Mesendoderm (in vitro differentiated cells): ENCODE measurements at places on chromosomes 3 and 15.

GRCh38 chr3:137789236-137789635 lies 25.1 kb downstream of the SOX14 start:
- H3K27me3 ChIP-seq: no peaks in the 10 kb centered on the region
- H3K4me3 ChIP-seq: no peak overlapping the region
- H3K36me3 ChIP-seq: no peaks in the 10 kb centered on the region
- H3K4me1 ChIP-seq: no peaks in the 10 kb centered on the region

DNA sequence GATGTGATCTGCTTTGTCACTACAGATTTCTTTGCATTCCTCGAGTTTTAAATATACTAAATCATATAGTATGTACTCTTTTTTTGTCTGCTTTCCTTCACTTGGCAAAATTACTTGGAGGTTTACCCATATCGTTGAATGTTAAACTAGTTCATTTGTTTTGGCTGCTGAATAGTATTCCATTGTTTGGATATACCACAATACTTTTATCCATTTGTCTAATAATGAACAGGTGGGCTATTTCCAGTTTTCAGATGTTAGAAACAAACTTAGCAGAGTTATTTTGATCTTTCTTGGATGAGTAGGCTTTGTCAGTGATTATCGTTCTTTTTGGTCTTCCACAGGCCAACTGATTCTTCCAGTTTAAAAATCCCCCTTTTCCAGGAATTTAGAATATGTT lies 154.0 kb upstream of the TGFBR2 start:
- no peaks in the 10 kb centered on the region for H3K36me3 ChIP-seq
- no peaks in the 10 kb centered on the region for H3K4me1 ChIP-seq
- H3K27me3 ChIP-seq: no peaks in the 10 kb centered on the region
- H3K27ac ChIP-seq: no peak overlapping the region

- no peaks in the 10 kb centered on the region for H3K27me3 ChIP-seq
- no peaks in the 10 kb centered on the region for H3K4me1 ChIP-seq
- no peak overlapping the region for H3K27ac ChIP-seq
- H3K36me3 ChIP-seq: no peaks in the 10 kb centered on the region
These were observed 20.6 kb downstream of the CD80 start for GRCh38 chr3:119538772-119539171.

- no peaks in the 10 kb centered on the region for H3K27me3 ChIP-seq
- H3K36me3 ChIP-seq: no peaks in the 10 kb centered on the region
- no peaks in the 10 kb centered on the region for H3K4me1 ChIP-seq
- H3K4me3 ChIP-seq: no peak overlapping the region
These were observed 112.2 kb upstream of the PLXNA1 start for GRCh38 chr3:126870608-126871210.

GRCh38 chr3:111351334-111351733 lies 190.7 kb upstream of the CD96 start:
- H3K4me3 ChIP-seq: no peak overlapping the region
- no peak overlapping the region for H3K27ac ChIP-seq
- H3K4me1 ChIP-seq: no peaks in the 10 kb centered on the region
- H3K27me3 ChIP-seq: no peaks in the 10 kb centered on the region
- H3K36me3 ChIP-seq: no peaks in the 10 kb centered on the region

- H3K27me3 ChIP-seq: no peaks in the 10 kb centered on the region
- H3K4me1 ChIP-seq: no peaks in the 10 kb centered on the region
- H3K4me3 ChIP-seq: no peak overlapping the region
- no peak overlapping the region for H3K27ac ChIP-seq
- H3K36me3 ChIP-seq: no peaks in the 10 kb centered on the region
- DNase-seq: peak; percentile 4
These were observed 343.0 kb downstream of the ROBO1 start for GRCh38 chr3:79424811-79425210.

GRCh38 chr3:19106307-19106706 lies 42.0 kb upstream of the KCNH8 start:
- H3K27me3 ChIP-seq: no peaks in the 10 kb centered on the region
- H3K4me3 ChIP-seq: no peak overlapping the region
- no peaks in the 10 kb centered on the region for H3K36me3 ChIP-seq
- H3K27ac ChIP-seq: no peak overlapping the region
- H3K4me1 ChIP-seq: no peaks in the 10 kb centered on the region
- DNase-seq: no peak

DNA sequence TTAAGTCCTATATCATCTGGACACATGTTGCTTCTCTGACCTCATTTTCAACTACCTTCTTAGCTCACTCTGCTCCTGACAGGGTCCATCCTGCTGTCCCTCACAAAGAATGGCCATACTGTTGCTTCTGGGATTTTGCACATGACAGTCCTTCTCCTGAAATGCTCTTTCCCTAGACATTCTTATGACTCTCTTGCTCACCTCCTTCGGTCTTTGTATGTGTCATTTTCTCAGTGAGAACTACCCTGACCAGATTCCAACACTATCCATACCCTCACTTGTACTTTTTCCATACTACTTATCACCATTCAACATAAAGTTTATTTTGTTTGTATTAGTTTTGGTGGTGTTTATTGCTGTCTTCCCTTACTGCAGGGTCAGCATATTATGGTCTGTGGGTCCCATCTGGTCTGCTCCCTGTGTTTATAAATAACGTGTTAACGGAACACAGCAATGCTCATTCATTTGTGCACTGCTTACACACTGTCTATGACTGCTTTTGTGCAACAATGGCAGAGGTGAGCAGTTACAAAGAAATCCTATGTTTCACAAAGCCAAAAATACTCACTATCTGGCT lies 159.5 kb downstream of the SPATA16 start:
- H3K4me1 ChIP-seq: no peaks in the 10 kb centered on the region
- H3K27ac ChIP-seq: no peak overlapping the region
- H3K36me3 ChIP-seq: no peaks in the 10 kb centered on the region
- no peak for DNase-seq
- H3K27me3 ChIP-seq: no peaks in the 10 kb centered on the region

DNA sequence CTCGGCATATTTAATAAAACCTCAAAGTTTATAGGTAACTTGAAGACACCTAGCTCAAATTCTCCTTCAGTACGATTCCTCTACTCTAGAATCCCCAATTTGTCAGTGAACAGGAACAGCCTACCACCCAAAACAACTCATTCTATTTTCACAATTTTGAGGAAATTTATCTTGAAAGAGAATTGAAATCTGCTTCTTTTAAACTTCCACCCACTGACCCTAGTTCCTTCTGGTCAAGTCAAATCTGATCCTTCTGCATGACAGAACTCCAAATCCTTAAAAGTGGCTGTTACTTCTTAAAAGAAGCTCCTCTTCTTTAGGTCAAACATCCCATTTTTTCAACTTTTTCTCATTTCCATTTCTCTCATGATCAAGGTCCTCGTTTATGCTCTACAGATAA lies 4.4 kb downstream of the GABPB1 start:
- H3K4me3 ChIP-seq: no peak overlapping the region
- no peaks in the 10 kb centered on the region for H3K4me1 ChIP-seq
- no peaks in the 10 kb centered on the region for H3K27me3 ChIP-seq
- no peak for DNase-seq
- no peaks in the 10 kb centered on the region for H3K36me3 ChIP-seq

- H3K4me3 ChIP-seq: no peak overlapping the region
- no peaks in the 10 kb centered on the region for H3K27me3 ChIP-seq
- peaks cover 16% of the 10 kb centered on the region for H3K36me3 ChIP-seq
- no peak overlapping the region for H3K27ac ChIP-seq
These were observed 55.2 kb downstream of the RBPMS2 start for GRCh38 chr15:64720188-64720587.

- H3K4me3 ChIP-seq: no peak overlapping the region
- no peaks in the 10 kb centered on the region for H3K36me3 ChIP-seq
- no peaks in the 10 kb centered on the region for H3K4me1 ChIP-seq
- no peak overlapping the region for H3K27ac ChIP-seq
These were observed 10.3 kb downstream of the ANKRD63 start for GRCh38 chr15:40272485-40273056.

- peaks cover 4% of the 10 kb centered on the region for H3K4me1 ChIP-seq
- H3K27me3 ChIP-seq: no peaks in the 10 kb centered on the region
- H3K36me3 ChIP-seq: no peaks in the 10 kb centered on the region
- no peak overlapping the region for H3K27ac ChIP-seq
- H3K4me3 ChIP-seq: no peak overlapping the region
These were observed 10.4 kb upstream of the ZFYVE19 start for GRCh38 chr15:40796512-40796911.

GRCh38 chr3:147816752-147817151 lies 407.6 kb downstream of the ZIC1 start:
- no peak overlapping the region for H3K27ac ChIP-seq
- no peaks in the 10 kb centered on the region for H3K36me3 ChIP-seq
- H3K27me3 ChIP-seq: no peaks in the 10 kb centered on the region
- no peak for DNase-seq
- H3K4me3 ChIP-seq: no peak overlapping the region
- no peaks in the 10 kb centered on the region for H3K4me1 ChIP-seq

- no peaks in the 10 kb centered on the region for H3K4me1 ChIP-seq
- H3K4me3 ChIP-seq: no peak overlapping the region
- no peaks in the 10 kb centered on the region for H3K27me3 ChIP-seq
- H3K36me3 ChIP-seq: no peaks in the 10 kb centered on the region
These were observed 75.6 kb upstream of the CHRNB4 start for GRCh38 chr15:78716651-78717050.

DNA sequence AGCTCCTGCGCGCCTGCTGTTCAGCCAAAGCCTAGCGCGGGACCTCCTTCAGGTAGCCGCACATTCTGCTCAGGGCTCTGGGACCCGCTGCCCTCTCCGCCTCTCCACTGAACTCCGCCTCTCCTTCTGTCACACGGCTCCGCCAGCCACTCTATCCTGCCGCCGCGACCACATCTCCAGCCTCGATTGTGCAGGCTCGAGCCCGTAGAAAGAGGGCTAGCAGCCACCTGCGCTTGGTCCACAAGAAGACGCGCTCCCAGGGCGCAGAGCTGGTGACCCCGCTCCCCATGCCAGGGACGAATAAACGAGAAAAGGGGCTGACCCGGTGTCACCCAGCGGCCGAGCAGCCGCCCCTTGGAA lies 1.1 kb upstream of the VIPR1 start:
- H3K4me3 ChIP-seq: peak overlapping the region; percentile 13
- no peak overlapping the region for H3K27ac ChIP-seq
- no peaks in the 10 kb centered on the region for H3K4me1 ChIP-seq
- peak; percentile 45 for DNase-seq
- H3K36me3 ChIP-seq: no peaks in the 10 kb centered on the region

DNA sequence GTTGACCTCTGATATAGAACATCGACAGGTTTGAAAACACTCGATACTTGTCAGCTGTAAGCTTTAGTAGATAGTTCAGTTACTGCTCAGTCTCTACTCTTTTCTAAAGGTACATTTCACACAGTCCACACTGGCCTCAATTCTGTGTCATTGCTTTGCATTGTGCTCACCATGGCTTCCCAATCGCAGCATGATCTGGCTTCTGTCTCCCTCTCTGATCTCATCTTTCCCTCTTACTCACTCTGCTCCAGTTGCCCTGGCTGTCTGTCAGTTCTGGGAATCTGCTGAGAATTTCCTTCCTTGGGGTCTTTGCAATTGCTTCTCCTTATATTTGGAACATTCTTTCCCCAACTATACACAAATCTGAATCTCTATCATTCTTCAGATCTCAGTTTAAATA lies 80.6 kb downstream of the GTF2E1 start:
- no peak overlapping the region for H3K4me3 ChIP-seq
- no peak overlapping the region for H3K27ac ChIP-seq
- no peaks in the 10 kb centered on the region for H3K4me1 ChIP-seq
- DNase-seq: no peak

GRCh38 chr3:134985864-134986715 lies 191.0 kb downstream of the EPHB1 start:
- H3K36me3 ChIP-seq: no peaks in the 10 kb centered on the region
- H3K27ac ChIP-seq: no peak overlapping the region
- H3K4me3 ChIP-seq: no peak overlapping the region
- peak; percentile 41 for DNase-seq
- no peaks in the 10 kb centered on the region for H3K4me1 ChIP-seq

- no peak for DNase-seq
- no peak overlapping the region for H3K4me3 ChIP-seq
- H3K27me3 ChIP-seq: no peaks in the 10 kb centered on the region
- H3K36me3 ChIP-seq: no peaks in the 10 kb centered on the region
These were observed 69.9 kb downstream of the TNIK start for GRCh38 chr3:171390051-171390941.

- no peak for DNase-seq
- no peaks in the 10 kb centered on the region for H3K36me3 ChIP-seq
- H3K4me1 ChIP-seq: no peaks in the 10 kb centered on the region
- H3K27me3 ChIP-seq: no peaks in the 10 kb centered on the region
These were observed 20.2 kb downstream of the ATOSA start for GRCh38 chr15:52658955-52659354.

- no peaks in the 10 kb centered on the region for H3K36me3 ChIP-seq
- H3K27ac ChIP-seq: no peak overlapping the region
- H3K27me3 ChIP-seq: no peaks in the 10 kb centered on the region
- H3K4me1 ChIP-seq: no peaks in the 10 kb centered on the region
These were observed 47.0 kb upstream of the CTSH start for GRCh38 chr15:78991879-78992278.

GRCh38 chr15:75136118-75136517 lies 65.6 kb upstream of the C15orf39 start:
- no peaks in the 10 kb centered on the region for H3K4me1 ChIP-seq
- DNase-seq: no peak
- no peak overlapping the region for H3K27ac ChIP-seq
- no peaks in the 10 kb centered on the region for H3K36me3 ChIP-seq
- no peaks in the 10 kb centered on the region for H3K27me3 ChIP-seq

DNA sequence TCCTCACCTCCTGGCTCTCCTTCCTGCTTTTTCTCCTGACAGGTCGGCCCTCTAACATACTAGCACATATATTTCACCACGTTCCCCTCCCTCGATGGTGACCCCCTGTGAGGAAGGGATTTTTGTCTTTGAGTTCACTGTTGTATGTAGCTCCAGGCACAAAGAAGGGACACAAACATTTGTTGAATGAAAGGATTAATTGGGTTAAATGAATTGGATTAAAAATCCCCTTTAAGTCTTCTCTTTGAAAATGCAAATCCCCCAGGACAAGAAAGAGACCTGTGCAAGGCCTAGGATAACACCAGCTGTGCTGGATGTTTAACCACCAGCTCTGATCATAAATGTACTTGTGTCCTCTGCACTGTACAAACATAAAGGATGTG lies 3.3 kb downstream of the CALML4 start:
- no peak overlapping the region for H3K27ac ChIP-seq
- no peaks in the 10 kb centered on the region for H3K36me3 ChIP-seq
- peaks cover 12% of the 10 kb centered on the region for H3K4me1 ChIP-seq
- DNase-seq: no peak
- no peaks in the 10 kb centered on the region for H3K27me3 ChIP-seq

GRCh38 chr3:13179181-13179580 lies 106.0 kb upstream of the IQSEC1 start:
- no peak for DNase-seq
- no peaks in the 10 kb centered on the region for H3K36me3 ChIP-seq
- no peaks in the 10 kb centered on the region for H3K27me3 ChIP-seq
- H3K4me3 ChIP-seq: no peak overlapping the region

DNA sequence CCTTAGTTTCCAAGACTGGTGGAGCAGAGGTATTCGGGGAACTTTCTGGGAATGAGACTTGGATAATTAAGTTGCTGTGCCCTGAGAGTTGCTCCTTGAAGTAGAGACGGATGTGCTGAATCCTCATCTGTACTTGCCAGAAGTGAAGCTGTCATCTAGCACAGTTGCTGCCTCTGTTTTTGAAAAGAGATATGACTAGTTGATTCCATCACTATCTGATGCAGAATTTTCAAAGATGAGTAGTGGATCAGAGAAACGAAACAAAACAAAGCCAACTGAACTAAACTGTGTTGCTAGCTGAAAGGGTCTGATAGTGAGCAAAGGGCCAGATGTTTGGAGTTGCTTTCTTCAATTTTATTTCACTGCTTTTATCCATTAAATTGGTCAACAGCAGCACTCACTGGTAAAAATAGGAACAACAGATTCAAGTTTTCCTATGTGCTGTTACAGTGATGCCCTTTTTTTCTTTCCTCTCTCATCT lies 52.7 kb downstream of the MITF start:
- no peaks in the 10 kb centered on the region for H3K27me3 ChIP-seq
- H3K4me1 ChIP-seq: peaks cover 2% of the 10 kb centered on the region
